Dermis blood vessel endothelial cell (primary cell): ENCODE measurements at places on chromosomes 16 and 17. TPM values are rescaled to one million over a fixed set of nuclear protein-coding genes. Genes with fewer than 3 reads are reported as not detected.
A peak's percentile ranks its signal among the peaks of the same experiment; 100 is the strongest.

The MYH8 gene
- total RNA-seq = not detected in 2 replicates

The SOCS3 gene
- 46.4 and 130 TPM in 2 replicates for total RNA-seq

The PRSS8 gene
- not detected in 2 replicates for total RNA-seq

The GNAO1 gene
- under 0.01 TPM in 1 of 2 replicates, not detected in the other for total RNA-seq

The WNT3 gene
- 0.65 and 0.85 TPM in 2 replicates for total RNA-seq

The SPNS2 gene
- 84.6 and 122 TPM in 2 replicates for total RNA-seq

The ATP2A1 gene
- total RNA-seq = not detected in 2 replicates

The GP1BA gene
- total RNA-seq = not detected in 2 replicates

The RUNDC1 gene
- total RNA-seq = 10.1 and 14.1 TPM in 2 replicates

DNA sequence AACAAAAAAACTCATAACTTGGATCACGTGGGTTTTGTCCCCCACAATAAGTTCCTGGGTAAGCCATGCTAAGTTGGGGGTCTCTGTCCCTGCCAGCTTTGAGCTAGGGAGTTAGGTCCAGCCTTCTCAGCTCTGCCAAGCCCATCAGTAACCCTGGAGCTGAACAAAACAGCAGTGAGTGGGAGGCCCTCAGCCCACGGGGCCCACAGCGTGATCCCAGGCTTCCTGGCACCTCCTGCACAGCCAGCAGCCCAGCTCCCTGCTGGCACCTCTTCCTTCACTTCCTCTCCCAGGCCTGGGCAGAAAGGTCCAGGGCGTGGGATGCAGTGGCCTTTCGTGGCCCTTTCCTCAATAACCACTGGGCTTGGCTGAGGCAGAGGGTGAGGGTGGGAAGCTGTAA is 35.5 kb upstream of the CDC42EP4 start:
- peak; percentile 42 for DNase-seq

GRCh38 chr16:85438981-85439685 is 174.0 kb upstream of the GSE1 start:
- no peak for DNase-seq

DNA sequence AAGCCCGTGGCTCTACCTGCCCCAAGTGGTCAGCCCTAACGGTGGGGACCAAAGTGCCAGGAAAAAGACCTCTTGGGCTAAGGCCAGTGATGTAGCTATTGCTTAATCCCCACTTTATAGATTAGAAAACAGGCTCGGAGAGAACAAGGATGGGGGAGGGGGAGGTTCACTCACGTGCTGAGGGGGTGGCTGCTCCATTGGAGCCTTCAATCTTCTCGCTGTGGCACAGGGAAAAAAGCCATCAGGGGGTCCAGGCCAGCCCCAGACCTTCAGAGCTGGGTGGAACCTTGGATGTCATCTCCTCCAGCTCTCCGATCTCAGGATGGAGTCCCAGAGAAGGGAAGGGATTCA is 45.9 kb downstream of the SRCIN1 start:
- DNase-seq = no peak

GRCh38 chr17:73533781-73534180 is 110.5 kb downstream of the SDK2 start:
- no peak for DNase-seq

GRCh38 chr16:14050291-14051027 is 20.7 kb upstream of the MRTFB start:
- peak; percentile 85 for DNase-seq

DNA sequence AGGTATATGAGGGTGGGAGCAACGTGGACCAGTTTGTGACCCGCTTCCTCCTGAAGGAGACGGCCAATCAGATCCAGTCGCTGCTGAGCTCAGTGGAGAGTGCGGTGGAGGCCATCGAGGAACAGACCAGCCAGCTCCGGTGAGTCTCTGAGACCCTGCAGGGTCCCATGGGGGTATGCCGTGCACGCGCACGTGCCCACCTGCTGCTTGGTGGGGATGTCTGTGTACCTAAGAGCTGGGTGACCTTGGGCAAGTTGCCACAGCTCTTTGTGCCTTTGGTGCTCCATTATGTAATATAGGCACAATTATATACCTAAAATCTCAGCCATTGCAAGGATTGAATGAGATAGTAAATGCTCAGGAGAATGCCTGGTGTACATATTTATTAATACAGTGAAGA is 22.4 kb downstream of the NECAB2 start:
- DNase-seq = no peak
